ENCODE measurements at places on chromosomes 4 and X.

DNA sequence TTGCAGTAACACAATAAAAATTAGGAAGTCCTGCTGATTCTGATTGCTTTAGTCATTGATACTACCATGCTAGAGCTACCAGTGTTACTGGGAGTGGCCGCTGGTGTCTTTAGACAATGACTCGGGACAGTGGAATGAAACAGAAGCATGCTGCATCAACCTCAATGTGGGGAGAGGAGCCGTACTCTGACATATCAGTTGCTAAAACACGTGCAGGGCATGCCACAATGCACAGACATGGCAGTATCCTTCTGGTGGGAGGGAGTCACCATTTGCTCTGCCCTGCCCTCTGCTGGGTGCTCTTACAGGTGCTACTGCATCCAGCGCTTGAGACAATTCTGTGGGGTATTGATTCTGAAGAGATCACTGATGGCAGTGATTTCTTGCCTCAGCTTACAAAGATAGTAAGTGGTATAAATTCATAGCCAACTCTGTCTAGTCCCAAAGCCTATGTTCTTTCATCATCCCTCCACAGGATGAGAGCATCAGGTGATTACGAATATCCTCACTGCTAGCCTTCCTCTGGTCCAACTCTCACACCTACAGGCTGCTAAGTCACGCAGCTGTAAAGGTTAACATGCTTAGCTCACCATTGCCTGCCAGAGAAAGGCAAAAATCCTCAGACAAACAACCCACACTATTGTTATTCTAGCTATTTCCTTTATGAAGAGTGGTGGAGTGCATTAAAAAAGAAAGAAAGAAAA lies 43.7 kb downstream of the NSG1 start:
- DNase-seq, result peak; percentile 77

DNA sequence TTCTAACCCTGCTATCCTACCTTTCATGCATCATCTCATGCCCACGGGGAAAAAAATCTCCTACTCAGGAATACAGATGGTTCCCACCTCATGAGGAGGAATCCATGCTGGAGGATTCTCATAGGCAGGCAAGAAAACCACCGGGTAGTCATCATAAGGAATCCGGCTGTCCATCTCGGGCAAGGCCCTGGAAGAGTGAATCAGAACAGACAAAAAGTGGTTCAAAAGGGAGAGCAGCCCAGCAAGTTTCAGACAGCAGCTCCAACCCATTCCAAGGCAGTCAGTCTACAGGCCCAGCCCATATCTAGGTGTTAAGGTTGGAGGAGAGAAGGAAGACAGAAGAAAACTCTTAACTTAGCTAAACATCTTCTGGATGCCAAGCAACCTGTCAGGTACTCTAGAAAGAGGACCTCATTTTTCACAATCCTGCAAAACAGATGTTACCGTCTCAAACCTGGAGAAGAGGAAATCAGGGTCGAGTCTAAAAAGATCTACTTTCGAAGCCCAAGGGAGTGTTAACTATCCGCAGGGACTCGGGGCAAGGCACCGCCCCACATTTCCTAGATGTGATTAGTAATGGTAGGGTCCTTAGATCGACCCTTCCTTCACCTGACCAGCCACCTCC lies 447 bp downstream of the PDZD11 start:
- no peak for DNase-seq

GRCh38 chr4:38804654-38805295 lies at the start of gene TLR1:
Gene TLR1, minus strand, starts transcription at chr4:38804791. Its CDS starts 5,960 bp downstream, at chr4:38798831.
- peak; percentile 26 for DNase-seq

DNA sequence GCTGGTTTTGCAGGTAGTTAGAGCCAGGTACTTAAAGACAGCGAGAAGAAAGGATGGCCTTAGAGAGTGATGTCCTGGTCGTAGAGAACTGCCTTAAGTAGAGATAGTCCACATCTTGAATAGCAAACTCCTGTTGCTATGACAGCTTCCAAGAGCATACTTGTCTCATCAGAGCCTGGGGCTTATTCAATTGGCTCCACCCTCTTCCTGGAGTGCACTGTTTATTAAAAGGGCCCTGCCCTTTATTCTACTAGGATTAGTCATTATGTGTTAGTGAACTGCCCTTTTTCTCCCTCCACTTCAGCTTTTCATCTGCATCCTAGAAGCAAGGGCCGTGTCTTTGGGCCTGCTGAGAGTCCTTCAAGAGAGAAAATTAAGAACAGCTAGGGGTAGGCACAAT lies 94.5 kb upstream of the EOLA2 start:
- no peak for DNase-seq

GRCh38 chrX:136574548-136574947 lies 42.5 kb downstream of the VGLL1 start:
- no peak for DNase-seq
